Mesothelial cell of epicardium (in vitro differentiated cells): ENCODE measurements at places on chromosomes 12 and 14.

DNA sequence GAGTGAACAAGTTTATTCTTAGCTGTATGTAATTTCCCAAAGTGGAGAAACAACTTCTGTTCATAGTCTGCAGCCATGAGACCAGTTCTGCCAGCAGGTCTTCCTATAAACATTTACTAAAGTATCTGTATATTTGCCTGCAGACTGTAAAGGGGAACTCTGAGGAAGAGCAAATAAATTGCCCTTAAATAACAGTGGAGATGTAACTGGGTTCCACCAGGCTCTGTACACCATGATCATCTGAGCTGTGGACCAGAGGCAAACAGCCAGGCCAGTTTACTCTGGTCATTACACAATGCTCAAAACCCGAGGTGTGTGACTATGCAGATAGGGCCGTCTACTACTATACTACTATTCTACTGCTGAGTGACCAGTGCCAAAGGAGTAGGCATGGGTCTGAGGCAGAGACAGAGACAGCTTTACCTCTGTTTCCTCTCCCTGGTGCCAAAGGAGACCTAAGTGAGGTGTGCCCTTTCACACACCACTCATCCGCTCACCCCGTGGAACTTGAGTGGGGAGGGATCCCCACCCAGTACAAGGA, 21.1 kb upstream of the CERS5 start:
- DNase-seq: no peak

GRCh38 chr12:9258676-9259075, 50.5 kb upstream of the PZP start:
- DNase-seq: no peak

DNA sequence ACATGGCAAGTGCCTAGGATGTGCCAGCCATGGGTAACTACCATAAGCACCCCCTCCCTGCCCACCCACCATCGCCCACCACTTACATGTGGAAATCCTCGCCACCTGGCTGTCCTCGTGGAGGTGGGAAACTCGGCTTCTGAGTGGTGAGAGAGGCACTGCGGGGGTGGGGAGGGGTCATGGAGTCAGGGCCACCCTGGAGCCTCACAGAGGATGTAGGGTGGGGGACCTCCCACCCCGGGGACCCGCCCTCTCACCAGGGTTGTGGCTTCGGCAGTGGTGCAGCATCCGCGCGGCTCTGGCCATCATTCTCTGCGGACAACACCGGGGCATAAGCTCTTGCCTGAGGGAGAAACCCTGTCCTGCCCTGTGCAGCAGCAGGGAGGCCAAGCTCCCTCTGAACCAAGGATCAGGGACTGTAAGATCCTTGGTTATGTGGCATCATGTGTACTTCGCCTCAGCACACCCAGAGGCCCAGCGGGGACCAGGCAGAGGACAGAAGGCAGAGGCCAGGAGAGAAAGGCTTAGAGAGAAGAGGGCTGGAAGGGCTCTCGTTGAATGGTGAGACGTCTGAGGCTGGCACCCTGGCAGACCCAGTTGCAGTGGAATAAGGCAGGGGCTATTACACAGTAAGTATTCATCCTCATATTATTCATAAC, 12.8 kb upstream of the ENDOU start:
- DNase-seq: no peak

GRCh38 chr12:116916714-116917114, 6.0 kb downstream of the FBXW8 start:
- no peak for DNase-seq

- no peak for DNase-seq
Observed at GRCh38 chr14:70838076-70838475, 28.8 kb upstream of the MAP3K9 start.

- DNase-seq: no peak
Observed at GRCh38 chr14:52716155-52716554, 9.2 kb downstream of the PSMC6 start.

GRCh38 chr12:42968426-42968825, 378.9 kb upstream of the PRICKLE1 start:
- DNase-seq: no peak

DNA sequence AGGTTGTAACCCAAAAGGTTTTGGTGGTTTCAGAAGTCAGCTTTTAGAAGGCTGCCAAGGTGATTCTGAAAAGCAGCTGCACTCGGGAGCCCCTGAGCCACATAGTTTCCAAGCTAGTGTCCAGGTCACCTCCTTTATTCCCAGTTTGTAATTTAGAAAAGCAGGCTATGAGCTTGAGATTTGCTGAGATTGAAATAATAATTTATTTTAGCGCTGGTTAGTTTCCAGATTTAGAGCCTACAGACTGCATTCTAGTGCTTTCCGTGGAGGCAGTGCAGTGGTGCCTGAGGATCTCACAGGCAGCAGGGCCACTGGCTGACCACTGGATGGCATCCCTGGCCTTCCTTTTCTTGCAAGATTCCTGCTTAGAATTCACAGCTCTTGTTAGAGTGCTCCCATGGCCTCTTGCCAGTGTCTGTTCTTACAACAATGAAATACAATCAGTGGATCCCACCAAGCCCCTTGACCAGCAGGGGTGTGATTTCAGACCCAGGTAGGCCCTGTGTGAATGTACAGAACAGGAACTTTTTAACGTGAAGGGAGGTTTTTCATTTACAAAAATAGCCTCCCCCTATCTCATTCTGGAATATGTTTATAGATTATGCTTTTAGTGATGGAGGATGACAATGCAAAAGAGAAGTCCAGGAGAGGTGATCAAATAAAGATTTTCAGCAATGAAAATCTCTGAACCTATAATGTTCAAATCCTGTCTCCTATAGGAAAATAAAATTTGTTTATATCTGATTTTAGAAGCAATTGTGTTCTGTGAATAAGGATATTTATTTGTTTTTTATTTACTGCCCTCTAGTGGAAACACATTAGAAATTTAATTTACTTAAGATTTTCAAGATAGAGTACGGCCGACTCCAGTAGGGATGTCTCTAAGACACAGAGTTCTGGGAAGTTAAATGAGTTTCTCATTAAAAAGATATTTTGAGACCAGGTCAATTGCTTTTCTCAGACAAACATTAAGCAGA, 362.1 kb upstream of the STXBP6 start:
- DNase-seq: no peak
